ENCODE measurements at places on chromosomes 3 and 15.

DNA sequence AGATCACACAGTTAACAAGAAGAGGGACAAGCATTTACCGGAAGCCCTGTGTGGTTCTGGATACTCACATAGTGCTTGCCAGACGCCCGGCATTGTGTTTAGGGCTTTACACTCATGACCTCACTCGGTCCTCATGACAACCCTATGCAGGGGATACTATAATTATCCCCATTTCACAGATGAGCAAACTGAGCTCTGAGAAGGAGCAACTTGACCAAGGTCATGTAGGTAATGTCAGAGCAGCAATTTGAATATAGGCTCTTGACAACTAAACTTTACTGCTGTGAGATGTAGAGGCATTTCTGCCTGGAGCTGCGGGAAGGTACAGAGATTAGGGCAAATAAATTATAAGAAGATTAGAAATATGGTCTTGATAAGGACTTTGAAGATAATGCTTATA is 70.0 kb downstream of the SAMMSON start:
- DNase-seq, result no peak

DNA sequence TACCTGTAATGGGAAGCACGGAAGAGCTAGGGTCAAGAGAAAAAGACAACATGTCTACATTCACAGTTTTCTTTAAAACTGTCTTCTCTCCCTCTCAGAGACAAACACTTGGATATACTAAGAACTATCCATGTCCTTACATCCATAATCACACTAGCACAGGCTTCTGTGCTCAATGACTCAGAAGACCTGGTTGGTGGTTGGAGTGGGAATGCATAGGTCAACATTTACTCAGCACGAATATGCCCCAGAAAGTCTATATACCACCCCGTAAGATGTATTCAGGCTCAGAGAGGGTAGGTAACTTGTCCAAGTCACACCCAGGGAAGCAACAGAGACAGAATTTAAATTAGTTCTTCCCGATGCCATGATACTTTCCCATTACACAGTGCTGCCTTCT is 891.1 kb downstream of the TUSC7 start:
- DNase-seq, result no peak

GRCh38 chr15:91572110-91572509 is 281.4 kb upstream of the SLCO3A1 start:
- DNase-seq, result no peak

DNA sequence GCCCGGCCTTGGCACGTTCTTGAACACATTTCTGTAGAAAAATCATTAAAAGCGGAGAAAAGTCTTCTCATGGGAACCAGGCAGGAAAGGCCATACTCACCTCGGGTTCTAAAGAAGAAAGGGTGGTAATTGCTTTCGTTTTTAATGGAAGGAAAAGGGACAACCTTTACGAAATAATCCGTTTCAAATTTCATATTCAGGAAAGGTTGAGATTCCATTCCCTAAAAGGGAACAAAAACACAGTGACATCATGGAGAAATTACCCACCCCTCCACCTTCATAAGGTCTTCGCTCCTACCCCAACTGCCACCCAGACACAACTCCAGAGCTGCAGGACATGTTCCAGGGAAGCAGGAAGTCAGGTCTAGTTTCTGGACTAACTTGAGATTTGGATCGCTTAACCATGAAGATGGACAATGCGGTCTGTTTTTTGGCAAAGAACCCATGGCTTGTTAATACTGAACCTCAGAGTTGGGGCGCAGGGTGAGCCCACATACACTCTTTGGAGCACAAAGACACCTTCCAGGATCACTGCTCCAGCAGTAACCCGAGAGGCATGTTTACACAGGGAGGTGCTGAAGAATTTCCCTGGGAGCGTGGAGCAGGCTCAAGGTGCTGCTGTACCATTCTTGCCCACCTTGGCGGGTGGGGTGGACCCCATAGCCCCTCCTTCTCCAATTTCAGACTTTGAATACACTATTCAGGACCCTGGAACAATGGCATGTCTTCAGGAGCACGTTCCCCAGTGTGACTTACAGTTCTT is 49.2 kb downstream of the SPATA12 start:
- no peak for DNase-seq

DNA sequence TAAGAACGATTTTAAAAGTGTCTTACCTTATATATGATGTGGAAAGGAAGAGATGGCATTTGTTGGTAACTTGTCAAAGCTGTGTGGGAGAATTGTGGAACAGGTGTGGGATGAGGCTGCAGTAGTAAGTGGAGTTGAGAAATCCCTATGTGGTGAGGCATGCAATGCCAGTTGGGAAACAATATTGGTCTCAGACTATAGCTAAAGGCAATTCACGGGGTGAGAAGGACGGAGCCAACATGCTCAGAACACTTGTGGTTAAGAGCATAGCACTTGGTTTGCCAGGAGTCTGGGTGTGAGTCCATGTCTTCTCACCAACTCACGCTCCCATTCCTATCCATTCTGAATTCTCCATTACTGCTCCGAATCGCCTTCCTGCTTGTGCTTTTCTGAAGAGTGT is 615.6 kb upstream of the ADAMTS9 start:
- no peak for DNase-seq

DNA sequence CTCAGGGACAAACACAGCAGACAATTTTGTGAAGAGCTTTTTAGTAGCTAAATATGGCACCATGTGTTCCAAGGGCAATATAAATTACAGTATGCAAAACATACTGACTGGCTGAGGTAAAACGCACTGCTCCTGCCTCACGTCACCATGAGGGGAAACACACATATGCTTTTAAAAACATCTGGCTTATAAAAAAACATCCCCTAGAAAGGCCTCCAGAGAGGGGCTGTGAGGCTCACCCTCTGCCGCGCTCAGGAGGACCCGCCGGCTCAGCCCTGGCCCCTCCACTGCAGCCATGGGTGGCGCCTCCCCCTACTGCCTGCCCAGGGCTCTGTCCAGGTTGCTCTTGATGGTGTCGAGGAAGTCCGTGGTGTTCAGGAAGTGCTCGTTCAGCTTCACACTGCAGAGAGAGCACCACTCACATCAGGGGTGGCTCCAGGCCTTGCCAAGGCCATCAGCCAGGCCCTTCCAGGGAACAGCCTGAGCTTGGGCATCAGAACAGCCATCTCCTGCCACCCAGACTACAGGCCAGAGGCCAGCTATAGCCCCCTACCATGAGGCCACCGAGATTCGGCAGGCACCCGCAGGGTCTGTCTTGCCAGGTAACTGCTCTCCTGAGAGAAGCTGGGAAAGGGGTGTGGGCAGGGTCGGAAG is 18.2 kb downstream of the IDH2 start:
- DNase-seq, result no peak

DNA sequence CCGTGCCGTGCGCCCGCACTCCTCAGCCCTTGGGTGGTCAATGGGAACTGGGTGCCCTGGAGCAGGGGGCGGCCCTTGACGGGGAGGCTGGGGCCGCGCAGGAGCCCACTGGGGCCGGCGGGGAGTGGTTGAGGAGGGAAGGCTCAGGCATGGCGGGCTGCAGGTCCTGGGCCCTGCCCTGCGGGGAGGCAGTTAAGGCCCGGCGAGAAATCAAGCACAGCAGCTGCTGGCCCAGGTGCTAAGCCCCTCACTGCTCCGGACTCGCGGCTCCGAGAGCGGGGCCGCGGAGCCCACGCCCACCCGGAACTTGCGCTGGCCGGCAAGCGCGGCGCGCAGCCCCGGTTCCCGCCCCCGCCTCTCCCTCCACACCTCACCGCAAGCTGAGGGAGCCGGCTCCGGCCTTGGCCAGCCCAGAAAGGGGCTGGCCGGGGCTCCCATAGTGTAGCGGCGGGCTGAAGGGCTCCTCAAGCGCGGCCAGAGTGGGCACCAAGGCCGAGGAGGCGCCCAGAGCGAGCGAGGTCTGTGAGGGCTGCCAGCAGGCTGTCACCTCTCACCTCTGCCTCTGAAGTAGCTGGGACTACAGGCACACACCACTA is 7.8 kb downstream of the GP9 start:
- DNase-seq, result no peak

GRCh38 chr15:67865766-67866165 is 25.9 kb upstream of the RNU6-1 start:
- no peak for DNase-seq

GRCh38 chr3:153577059-153577736 is 415.2 kb downstream of the RAP2B start:
- no peak for DNase-seq

GRCh38 chr15:59931646-59932261 is 72.4 kb upstream of the FOXB1 start:
- no peak for DNase-seq
